NCI-H524 (cell line): ENCODE measurements at places on chromosomes 3 and 15.
A peak's percentile ranks its signal among the peaks of the same experiment; 100 is the strongest.

DNA sequence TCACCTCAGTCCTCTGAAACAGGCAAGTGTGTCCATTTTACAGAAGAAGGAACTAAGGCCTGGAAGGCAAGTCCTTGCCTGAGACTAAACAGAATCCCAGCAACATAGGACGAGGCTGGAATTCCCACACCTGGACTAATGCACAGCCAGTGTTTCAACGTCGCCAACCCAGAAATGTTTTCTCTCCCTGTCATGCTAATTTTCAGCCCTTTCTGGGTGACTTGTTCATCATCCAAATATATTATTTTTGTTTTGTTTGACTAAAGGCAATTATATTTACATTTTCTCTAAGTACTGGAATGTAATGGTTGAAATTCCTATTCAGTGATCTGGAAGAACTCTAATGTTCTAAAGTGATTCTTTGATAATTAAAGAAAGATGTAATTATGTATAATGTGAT, 51.8 kb downstream of the BTD start:
- no peak for DNase-seq

GRCh38 chr3:63473641-63474166, 178.8 kb upstream of the SNTN start:
- DNase-seq, result no peak

- no peak for DNase-seq
Observed at GRCh38 chr3:117165601-117166051, 456.0 kb downstream of the TUSC7 start.

DNA sequence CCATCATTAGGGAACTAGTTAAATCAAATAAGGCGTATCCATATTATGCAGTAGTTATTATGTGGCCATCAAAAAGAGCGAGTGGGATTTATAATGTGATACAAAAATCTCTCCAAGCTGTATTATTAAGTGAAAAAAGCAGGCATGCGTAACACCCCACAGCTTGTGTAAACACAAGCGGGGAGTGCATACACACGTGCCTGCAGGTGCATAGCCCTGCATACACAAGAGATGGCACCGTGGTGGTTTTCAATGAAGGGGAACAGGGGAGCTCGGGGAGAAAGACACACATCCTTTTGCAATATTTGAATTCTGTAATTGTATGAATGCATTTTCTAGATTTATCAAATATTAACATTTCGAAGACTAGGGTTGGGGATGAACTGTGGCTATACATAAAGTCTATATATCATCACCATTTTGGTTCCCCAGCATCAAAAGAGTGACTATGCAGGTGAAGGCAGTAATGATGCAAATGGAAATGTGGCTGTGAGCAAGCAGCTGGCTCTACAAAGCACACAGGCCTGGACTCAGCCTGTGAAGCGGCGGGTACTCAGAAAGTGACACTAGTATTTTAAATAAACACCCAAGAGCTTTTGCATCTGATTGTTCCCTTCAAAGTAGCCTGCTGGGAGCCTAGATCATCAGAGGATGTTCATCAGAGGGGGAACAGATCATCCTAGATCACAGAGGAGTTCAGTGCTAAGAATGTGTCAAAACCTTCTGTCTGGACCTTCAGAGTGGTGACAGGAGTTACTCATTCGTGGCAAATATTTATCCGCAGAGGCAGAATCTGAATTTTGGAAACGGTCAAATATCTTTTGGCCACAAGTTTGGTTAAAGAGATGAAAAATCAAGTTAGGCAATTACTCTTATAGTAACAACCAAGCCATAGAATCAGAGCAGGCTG, 9.4 kb upstream of the KIF7 start:
- no peak for DNase-seq

DNA sequence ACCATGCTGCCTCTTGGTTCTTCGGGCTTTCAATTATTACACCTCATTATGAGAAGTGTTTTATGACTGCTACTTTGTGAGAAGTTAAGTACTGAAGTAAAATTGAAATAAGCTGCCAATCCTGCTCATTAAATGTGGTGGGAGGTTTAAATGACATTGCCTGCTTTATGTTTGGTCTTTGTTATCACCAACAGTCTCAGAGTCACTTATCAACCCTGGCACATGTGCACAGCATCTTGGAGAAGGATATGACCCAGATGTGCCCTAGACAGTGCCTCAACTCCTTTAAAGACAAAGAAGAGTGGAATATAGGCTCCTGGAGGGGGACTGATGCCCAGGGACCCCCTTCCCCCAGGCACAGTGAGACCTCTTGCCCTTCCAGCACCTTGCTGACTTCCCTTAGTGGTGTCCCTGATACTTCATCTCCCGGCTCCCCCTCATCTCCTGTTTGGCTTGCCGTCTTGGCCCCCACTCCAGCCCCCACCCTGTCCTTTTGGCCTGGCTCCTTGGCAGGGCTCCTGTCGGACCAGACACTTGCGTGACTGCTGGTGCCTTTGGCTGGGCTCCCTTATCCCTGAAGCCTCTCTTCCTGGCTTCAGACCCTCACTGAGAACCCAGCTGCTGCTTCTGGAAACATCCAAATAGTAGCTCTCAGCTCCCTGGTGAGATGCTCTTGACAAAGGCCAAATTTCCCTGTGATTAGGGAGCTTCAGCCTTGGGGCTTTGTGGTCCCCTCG, 39.8 kb downstream of the ARHGAP31 start:
- no peak for DNase-seq

- DNase-seq, result no peak
Observed at GRCh38 chr3:52796411-52796810, 1.8 kb downstream of the ITIH3 start.

DNA sequence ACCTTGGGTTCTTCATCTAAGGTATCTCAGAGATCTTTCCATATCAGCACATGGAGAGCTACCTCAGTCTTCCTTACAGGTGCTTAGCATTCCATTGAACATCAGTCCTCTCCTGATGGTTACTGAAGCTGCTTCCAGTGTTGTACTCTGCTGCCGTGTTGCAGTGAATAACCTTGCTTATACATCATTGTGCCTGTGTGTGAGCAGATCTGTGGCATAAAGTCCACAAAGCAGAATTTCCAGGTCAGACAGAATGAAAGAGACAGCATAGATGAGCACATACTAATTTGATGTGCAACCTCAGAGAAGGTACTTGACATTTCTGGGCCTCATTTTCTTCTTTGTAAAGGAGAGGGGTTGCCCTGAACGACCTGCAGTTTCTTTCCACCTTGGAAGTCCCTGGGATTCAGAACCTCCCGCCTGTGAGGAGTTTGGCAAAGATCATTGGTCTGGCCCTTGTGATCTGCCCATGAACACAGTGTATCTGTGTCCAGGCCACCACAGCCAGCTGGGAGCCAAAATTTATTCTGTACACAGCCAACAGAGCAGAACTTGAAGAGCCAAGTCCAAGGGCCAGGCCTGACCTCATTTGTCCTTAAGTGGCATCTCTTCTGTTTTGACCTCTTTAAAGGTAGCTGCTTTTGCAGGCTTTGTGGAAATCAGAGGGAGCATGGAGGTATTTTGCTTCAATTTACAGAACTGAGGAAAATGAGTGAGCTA, 57.2 kb upstream of the SLC7A14 start:
- DNase-seq, result no peak

DNA sequence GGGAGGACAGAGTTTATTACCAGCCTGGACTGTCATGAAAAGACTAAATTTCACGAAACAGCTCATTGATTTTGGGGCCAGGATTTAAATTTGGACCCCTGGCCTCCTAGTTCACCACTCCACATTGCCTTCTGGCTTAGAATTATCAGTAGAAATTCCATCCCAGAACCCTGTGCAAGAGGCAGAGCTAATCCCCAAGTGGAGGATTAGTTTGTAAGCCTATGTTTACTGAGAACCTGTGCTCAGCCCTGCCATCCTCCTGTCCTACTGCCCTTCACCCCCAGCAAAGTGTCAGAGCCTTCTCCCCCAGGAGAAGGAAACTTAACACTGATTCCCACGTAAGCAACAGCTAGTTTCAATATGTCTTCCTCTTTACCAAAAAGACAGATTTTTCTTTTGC, 99.4 kb downstream of the SST start:
- peak; percentile 81 for DNase-seq

DNA sequence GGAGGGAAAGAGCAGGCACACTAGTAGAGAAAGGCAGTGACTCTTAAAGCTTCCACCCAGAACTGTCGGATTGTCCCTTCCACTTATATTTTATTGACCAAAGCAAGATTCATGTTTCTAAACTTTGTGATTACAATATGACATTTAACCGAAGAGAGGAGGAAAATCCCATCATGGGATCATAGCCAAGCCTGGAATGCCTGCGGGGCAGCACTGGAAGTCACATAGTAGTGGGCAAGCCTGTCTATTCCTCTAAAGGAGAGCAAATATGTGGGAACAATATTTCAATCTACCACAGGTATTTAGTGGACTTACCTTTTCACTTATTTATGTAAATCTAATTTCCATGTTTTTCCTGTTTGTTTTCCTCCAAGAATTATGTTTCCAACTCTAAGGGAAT, 3.8 kb upstream of the TMOD3 start:
- no peak for DNase-seq

GRCh38 chr3:196198771-196199753, 12.1 kb downstream of the ZDHHC19 start:
- DNase-seq, result peak; percentile 40

- no peak for DNase-seq
Observed at GRCh38 chr3:37892927-37893600, 31.4 kb downstream of the CTDSPL start.

DNA sequence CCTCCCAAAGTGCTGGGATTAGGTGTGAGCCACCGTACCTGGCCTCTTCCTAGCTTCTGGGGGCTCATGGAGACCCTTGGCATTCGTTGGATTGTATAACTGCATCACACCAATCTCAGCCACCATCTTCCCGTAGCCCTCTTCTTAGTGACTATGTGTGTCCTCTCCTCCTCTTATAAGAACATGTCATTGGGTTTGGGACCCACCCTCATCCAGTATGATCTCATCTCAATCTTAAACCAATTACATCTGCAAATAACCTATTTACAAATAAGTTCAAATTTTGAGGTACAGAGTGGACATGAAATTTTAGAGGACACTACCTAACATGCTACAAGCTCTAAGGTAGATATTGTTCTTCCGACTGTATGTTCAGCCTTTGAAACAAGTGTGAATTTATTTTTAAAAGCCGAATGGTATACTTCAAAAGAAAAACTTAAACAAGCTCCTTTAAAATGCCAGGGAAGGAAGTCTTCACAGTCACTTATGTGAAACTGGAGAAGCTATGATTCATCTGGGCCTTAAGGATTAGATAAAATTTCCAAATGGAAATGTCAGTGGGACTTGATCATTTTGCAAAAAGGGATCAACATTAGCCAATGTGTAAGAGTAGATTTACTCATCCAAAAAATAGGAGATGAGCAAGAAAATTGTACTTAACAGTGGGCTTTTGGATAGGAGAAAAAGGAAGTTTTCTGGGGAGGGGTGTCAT, 225.7 kb downstream of the MEX3B start:
- no peak for DNase-seq

- no peak for DNase-seq
Observed at GRCh38 chr3:60973321-60973720, 277.9 kb downstream of the FHIT start.

- DNase-seq, result no peak
Observed at GRCh38 chr3:43001094-43001553, 22.0 kb downstream of the GASK1A start.

- peak; percentile 99 for DNase-seq
Observed at GRCh38 chr15:78415284-78415683, 22.7 kb upstream of the IREB2 start.

DNA sequence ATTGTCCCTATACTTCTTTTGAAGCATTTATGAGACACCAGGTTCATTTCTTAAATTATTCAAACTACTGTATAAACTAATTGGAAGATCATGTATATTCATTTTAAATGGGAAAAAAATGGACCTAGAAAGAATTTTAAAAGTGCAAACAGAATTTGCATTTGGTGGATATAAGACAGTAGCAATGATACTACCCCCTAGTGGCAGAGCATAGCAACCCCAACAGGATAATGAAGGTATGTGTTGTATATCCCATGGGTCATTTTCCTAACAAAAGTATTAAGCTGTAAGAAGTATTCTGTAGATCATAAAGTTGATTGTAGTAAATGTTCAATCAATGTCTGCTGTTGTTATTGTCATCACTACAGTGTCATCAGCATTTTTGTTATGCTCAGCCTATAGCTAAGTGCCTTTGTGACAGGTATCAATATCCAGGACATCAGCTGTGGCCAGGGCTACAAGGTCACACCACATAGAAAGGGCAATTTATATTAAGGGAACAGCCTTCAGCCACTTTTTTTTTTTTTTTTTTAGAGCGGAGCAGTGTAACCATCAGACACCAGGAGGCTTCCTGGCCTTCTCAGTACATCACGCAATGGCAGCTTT, 175.8 kb downstream of the FOXB1 start:
- DNase-seq, result no peak

GRCh38 chr3:60131618-60132017, 1081.8 kb upstream of the CFAP20DC start:
- DNase-seq, result no peak

GRCh38 chr15:100193277-100193860, 148.4 kb downstream of the ADAMTS17 start:
- DNase-seq, result no peak

- no peak for DNase-seq
Observed at GRCh38 chr3:126257174-126257573, 76.8 kb upstream of the ALDH1L1 start.

GRCh38 chr15:90871716-90872485, 3.5 kb downstream of the FURIN start:
- no peak for DNase-seq

GRCh38 chr15:56208641-56209155, 35.0 kb downstream of the RFX7 start:
- no peak for DNase-seq

DNA sequence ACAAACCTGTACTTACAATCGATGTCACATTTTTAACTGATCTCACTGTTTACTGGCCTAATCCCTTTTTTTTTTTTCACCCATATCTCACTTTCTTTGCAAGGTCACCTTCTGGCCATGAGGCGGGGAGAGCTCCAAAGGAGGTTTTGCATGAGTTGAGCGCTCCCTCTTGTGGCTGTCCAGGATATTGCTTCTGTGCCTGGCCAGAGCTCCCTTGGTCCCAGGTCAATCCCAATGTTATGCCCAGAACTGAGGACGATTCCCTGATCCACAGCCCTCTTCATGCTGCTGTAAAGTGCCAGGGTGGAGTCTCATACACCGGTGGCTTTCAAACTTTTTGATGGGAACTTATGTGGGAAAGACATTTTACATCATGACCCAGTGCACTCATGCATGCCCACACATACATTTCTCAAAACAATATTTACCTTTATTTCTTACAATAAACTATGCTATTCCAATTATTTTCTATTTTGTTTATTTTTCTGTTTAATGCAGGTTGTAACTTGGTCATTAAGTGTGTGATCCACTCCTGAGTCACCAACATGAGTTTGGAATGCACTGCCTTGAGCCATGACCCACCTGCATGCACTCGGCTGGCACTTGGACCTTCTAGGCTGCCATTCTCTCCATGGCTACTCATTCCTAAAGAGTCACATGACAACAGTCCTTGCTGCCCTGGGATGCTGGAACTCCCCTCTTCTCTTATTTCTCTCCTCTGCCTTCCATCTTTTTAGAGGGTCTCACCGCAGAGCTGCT, 9.6 kb upstream of the SST start:
- peak; percentile 89 for DNase-seq

DNA sequence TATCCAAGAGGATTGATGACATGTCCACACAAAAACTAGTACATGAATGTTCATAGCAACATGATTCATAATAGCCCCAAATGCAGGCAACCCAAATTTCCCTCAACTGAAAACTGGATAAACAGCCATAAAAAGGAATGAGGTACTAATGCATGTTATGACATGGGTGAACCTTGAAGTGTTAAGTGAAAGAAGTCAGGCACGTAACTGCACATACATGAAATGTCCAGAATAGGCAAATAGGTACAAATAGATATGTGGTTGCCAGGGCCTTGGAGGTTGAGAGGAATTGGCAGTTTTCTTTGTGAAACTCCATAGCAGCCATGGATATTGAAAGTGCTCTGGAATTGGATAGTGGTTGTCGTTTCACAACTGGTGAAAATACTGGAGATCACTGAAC, 52.2 kb upstream of the CCR4 start:
- DNase-seq, result no peak
